ENCODE measurements at places on chromosomes 1 and 21.

- ATAC-seq: no peak
Measured at GRCh38 chr21:42594616-42595282, 58.7 kb upstream of the PDE9A start.

- ATAC-seq: no peak
Measured at GRCh38 chr1:76250271-76250670, 175.7 kb downstream of the ST6GALNAC3 start.

GRCh38 chr1:217506878-217507277, 124.0 kb downstream of the GPATCH2 start:
- no peak for ATAC-seq

GRCh38 chr1:172954476-172955150, 96.1 kb downstream of the TNFSF18 start:
- ATAC-seq: no peak

DNA sequence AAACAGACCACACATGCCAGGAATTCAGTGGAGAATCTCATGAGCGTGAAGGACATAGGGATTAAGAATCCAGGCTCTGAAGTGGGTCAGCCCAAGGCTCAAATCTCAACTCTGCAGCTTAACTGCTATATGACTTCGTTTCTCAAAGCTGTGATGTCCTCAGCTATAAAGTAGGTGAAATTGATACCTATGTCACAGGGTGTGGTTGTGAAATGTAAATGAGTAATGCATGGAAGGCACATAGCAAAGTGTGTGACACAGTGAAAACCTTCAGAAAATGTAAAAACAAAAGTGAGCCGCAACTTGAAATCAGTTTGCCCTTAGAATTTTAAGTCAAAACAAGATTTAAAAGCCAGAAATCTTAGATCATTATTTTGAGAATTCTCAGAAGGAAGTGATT, 145.7 kb upstream of the PRMT6 start:
- ATAC-seq: no peak

DNA sequence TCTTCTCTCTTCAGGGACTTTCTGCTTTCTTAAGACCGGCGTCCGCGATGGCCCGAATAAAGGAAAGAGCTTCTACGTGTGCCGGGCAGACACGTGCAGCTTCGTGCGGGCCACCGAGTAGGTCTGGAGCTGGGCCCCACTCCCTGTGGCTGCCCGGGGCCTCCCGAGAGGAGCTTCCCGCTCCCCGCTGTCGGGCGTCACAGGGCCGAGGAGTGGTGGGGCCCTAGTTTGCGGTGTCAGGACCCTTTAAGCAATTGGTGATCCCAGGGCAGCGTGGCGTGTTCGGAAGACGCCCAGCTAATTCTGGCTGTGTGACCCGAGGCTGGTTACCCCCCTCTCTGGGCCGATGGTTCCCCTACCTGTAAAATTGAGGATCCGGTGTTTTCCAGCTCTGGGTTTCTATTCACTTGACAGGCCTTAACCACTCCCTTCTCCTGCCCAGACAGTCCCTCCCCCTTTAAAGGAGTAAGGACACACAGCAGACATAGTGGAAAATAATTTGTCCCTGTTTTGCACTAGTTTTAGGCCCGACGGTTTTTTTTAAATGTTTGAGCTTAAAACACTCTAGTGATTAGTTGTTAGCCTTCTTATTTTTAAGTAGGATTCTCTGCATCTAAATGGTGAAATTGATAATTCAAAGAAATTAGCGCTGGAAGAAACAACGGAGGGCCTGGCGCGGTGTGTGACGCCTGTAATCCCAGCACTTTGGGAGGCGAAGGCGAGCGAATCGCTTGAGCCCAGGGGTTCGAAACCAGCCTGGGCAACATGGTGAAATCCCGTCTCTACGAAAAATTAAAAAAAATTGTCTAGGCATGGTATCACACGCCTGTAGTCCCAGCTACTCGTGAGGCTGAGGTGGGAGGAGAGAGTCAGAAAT, 553 bp downstream of the TTF2 start:
- ATAC-seq: peak; percentile 2

All from activated CD4-positive, CD25-positive, alpha-beta regulatory T cell treated with anti-CD3 and anti-CD28 coated beads, Interleukin-2, amount 50 U/mL, for 24 hours (primary cell).